ENCODE measurements at places on chromosomes 3 and 15.
A peak's percentile ranks its signal among the peaks of the same experiment; 100 is the strongest.

DNA sequence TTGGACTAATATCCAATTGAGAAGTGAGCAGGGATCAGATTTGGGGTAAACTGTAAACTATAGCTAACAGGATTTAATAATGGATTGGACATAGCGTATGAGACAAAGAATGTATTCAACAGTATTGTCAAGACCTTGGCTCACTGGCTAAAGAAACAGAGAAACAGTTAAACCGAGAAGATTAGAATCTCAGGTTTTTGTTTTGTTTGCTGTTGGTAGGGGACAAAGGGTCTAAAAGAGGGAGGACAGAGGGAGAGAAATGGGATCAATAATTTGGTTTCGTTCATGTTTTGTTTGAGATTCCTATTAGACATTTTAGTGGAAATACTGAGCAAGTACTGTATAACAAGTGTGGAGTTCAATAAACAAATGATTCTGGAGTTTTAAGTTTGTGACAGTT lies 28.6 kb downstream of the CLDN1 start:
- DNase-seq = no peak

DNA sequence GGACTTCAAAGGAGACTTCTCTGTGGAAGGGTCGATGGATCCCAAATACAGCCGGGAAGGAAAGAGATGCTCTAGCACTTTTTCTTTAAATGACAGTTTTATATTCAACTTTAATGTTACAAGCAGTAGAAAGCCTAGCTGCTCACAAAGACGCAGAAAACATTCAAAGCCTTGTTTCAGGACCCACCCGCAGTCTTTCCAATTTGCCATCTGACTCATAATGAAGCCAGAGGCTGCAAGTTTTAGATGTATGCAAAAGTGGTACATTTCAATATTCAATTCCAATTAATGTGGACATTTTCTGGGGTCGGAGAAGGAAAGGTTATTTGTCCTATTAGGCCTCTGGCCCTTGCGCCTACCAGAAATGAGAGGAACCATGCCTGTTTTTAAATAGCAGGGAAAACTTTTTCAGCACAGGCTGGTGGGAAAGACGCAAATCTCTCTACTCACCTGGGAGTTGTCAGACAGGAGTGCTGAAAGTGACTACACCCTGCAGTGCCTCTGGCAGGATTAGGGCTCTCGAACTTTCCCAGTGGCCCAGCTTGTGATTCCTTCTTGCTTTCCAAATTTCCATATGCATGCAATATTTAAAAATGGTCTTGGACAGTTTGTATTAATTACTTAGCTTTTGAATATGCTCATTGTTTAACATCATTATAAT lies 117.4 kb upstream of the MBNL1 start:
- no peak for DNase-seq

GRCh38 chr3:124882816-124883747 lies 4.1 kb downstream of the ITGB5 start:
- DNase-seq = no peak

DNA sequence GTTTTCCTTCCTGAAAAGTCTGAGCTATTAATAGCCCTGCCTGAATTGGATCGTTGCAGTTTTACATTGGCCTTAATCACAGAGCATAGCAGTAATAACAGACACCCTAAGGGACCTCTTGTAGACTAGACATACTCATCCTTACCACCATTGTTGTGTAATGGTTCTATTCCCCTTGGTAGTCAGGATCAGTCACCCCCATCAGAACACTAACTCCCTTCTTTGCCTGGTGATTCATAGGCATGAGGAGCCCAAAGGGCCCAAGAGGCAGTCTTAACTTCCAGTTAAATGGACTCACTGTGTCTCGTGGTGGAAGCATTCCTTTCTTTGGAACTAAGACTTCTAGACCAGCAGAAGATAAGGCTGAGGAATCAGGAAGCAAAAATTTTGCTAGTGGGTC lies 20.2 kb downstream of the CGGBP1 start:
- no peak for DNase-seq

- DNase-seq = no peak
Measured at GRCh38 chr3:146468671-146469149, 651 bp downstream of the PLSCR2 start.

DNA sequence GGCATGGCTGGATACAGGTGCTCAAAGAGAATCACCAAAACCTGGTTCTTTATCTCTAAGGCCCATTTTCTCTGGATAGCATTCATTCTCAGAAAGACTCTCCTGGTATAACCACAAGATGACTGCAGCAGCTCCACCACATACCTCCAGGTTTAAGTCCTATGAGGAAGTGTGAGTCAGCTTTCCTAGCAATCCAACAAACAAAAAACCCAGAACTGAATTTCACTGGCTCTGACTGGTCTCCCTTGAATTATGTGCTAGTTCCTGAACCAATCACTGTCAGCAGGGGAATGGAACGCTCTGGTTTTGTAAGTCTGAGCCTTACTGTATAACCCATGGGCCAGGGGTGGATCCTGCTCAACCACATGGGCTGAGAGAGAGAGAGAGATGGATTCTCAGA lies 27.2 kb downstream of the MRPL46 start:
- DNase-seq = no peak

- DNase-seq = peak; percentile 32
Measured at GRCh38 chr15:68411735-68412134, 20.2 kb downstream of the ITGA11 start.

DNA sequence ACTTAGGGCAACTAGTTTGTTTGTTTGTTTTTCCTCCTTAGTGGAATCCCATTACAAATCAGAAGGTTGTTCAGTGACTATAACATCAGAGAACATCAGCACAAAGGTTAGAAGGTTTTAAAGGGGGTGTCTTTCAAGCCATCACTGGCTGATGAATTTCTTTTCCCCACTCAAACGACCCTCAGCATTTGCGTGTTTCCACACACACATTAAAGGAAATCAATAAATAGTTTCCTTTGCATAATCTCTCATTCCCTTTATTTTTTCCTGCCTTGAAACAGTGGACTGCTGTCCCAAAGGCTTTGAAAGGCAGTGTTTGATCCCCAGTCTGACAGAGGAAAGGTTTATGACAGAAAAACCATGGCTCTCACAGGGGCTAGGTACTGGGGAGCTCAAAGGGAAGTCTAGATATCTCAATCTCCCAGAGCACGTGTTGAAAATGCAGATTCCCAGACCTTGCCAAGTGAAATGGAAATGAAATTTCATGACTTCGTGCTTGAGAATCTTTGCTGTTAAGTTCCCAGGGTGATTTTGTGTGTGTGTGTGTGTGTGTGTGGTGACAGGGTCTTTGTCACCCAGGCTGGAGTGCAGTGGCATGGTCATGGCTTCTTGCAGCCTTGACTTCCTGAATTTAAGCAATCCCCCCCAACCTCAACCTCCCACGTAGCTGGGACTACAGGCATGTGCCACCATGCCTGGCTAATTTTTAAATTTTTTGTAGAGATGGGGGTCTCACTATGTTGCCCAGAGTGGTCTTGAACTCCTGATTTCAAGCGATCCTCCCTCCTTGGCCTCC lies 2.2 kb upstream of the INTS14 start:
- no peak for DNase-seq

- DNase-seq = no peak
Measured at GRCh38 chr15:38687775-38688495, 123.3 kb upstream of the RASGRP1 start.

DNA sequence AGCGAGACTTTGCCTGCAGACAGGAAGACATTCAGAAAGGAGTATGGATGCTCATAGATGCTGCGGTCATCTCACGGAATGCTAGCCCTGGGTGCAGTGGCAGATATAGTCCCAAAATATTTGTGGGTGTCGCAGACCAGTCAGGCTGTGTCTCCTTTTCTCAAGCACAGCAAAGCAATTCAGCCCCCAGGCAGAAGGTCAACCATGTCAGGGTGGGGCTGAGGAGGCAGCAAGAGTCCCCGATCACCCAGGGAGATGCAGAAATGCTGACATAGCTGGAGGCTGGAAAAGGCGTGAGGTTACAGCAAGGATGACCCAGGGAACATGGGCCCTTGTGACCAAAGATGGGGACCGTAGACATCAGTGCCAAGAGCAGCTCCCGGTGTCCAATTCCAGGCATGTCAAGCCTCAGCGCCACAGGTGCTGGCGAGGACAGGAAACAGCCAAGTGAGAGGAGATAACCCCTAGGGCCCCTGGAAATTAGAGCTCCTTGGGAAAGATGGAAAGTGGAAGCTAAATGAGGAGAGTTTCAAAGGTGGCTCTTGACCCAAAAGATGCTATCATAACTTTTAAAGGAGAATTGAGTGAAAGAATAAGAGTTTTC lies 81.2 kb upstream of the ABHD17C start:
- no peak for DNase-seq

GRCh38 chr3:10116138-10116460 lies 624 bp downstream of the BRK1 start:
- no peak for DNase-seq

- DNase-seq = no peak
Measured at GRCh38 chr15:39247574-39247973, 333.3 kb upstream of the THBS1 start.

GRCh38 chr3:53583161-53583690 lies 88.8 kb downstream of the CACNA1D start:
- no peak for DNase-seq

- no peak for DNase-seq
Measured at GRCh38 chr3:27658741-27659140, 63.4 kb downstream of the EOMES start.

DNA sequence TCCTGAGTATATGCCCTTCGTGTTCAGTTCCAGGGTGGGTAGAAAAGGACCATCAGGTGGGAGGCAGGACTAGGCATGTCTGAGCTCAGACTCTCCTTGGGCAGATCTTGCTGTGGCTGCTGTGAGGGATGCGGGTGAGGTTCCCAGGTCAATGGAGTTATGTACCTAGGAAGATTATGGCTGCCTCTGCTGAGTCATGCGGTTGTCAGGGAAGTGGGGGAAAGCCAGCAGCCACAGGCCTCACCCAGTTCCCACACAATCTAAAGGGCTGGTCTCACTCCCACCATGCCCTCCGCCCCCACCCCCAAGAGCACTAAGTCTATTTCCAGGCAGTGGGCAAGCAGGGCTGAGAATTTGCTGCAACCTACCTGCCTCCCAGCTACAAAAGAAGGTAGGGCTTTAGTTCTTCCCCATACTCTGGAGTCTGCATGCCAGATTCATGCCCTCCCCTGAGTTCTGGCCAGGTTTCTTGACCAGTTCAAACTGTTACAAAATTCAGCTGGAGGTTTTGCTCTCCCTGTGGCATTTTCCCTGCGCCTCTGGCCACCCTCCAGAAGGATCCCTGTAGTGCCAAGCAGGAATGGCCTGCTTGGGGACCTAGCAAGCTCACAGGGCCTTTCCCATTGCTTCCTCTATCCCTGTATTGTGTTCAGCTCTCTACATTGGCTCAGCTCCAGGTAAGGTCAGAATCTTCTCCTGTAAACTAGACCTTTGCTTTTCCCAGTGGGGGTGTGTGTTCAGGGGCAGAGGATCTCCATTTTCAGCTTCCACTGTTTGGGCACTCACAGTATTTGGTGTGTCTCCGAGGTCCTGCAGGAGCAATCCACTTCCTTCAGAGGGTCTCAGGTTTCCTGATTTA lies 12.7 kb upstream of the TMCO5A start:
- DNase-seq = peak; percentile 69

DNA sequence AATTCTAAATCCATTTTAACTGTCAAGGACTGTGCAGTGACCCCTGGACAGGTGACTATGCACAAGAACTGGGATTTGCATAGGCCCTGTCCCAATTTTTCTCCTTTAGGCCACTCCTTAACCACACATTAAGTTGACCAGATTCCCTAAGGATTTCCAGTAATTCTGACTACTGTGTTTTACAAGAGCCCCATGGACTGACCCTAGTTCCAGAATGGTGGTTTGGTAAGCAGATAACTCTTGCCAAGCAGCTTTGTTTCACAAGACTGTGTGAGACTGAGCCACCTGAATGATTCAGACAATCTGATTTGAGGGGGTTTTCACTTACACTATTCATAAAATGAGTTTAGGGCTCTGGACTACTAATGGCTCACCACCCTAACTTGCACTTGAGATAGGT lies 535.8 kb downstream of the ZBBX start:
- no peak for DNase-seq

GRCh38 chr15:67192185-67192820 lies 62.2 kb downstream of the AAGAB start:
- no peak for DNase-seq

GRCh38 chr3:111762537-111762936 lies 96.5 kb upstream of the PHLDB2 start:
- no peak for DNase-seq

DNA sequence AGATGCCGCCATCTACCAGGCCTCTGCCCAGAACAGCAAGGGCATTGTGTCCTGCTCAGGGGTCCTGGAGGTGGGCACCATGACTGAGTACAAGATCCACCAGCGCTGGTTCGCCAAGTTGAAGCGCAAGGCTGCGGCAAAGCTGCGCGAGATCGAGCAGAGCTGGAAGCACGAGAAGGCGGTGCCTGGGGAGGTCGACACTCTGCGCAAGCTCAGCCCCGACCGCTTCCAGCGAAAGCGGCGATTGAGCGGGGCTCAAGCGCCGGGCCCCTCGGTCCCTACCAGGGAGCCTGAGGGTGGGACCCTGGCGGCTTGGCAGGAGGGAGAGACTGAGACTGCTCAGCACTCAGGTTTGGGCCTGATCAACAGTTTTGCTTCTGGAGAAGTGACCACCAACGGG lies 22.6 kb downstream of the ALPK3 start:
- no peak for DNase-seq

DNA sequence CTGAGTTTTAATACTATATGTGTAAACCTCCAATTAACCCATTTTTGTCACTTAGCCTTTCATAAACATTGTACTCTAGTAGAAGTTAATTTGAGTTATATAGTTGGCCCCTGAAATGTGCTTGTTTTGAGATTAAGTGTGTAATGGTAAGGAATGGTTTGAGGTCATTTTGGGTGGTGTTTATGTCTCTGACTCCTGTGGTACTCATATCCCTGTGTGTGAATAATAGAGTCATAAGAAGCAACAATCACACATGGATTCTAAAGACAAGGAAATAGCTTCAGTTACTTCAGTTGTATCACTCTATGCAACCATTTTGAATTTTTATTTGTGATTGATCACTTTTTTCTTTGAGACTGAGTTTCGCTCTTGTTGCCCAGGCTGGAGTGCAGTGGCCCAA lies 408.5 kb downstream of the MFSD1 start:
- DNase-seq = no peak
